SW480 (cell line): ENCODE measurements at places on chromosomes 7 and 10.

GRCh38 chr10:29037348-29038113 is 251.3 kb upstream of the LYZL1 start:
- DNase-seq = no peak

DNA sequence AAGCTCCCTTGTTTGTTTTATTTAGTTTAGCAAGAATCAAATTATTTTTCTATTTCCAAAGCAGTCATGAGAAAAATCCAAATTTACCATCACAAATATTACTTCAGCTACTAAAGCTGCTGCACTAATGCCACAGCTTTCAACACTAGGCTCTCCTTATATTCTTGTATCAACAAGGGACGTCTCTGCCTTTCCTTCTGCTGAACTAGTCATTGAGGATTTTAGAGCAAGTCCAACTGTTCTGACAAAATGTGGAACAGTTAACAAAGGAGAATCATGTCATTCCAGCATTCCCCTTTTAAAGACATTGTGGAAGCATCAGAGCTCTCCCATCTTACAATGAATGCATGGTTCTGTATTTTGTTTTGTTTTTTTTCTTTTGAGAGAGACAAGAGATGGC is 28.6 kb downstream of the FAM13C start:
- no peak for DNase-seq

DNA sequence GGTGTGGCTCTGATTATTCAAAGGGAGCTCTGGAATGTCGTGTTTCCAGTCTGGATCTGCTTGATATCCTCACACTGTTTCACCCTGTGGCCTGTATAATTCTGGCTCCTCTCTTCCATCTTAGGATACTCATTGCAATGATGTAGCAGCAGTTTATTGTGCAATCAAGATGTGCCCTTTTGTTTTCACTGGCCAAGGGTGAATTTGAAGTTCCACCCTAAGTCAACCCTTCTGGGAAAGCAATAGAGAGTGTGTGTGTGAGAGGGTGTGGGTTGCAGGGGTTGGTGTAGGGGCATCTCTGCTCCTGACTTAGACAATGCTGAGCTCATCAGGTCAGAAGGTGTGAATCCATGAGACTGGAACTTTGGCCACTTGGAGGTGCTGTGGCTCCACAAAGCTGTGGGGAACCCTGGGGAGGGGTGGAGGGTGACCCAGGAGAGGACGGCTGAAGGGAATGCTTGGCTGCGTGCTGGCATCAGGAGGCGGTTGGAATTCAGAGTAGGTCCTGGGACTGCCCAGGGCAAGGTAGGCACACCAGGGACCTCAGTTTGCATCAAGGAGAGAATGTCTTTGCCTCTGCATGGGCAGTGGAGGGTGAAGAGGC is 118.0 kb upstream of the PRSS58 start:
- no peak for DNase-seq

- DNase-seq = no peak
These were observed 155.8 kb downstream of the RNF133 start for GRCh38 chr7:122543166-122543565.

GRCh38 chr7:115618676-115619075 is 411.9 kb downstream of the TFEC start:
- no peak for DNase-seq

DNA sequence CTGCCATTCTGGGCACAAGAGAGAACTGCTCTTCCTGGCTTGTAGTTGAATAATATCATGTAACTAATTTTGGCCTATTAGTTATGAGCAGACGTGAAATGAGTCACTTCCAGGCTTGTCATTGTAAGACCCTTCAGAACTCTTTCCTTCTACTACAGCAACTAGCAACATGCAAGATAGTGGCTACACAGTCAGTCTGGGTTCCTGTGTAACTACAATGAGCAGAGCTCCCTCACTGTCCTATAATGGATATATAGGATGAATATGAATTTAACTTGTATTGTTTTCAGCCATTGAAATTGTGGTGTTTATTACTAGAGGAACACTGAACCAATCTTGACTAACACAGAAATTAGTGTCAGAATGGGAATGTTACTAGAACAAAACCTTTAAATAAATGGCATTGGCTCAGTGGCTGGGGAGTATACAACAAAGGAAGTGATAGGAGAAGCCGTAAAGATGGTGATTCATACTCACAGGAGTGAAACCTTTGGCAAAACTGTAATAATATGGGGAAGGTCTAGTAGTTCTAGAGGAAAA is 2.9 kb upstream of the MTPN start:
- no peak for DNase-seq

- no peak for DNase-seq
These were observed 253.2 kb upstream of the INHBA start for GRCh38 chr7:41955893-41956675.

DNA sequence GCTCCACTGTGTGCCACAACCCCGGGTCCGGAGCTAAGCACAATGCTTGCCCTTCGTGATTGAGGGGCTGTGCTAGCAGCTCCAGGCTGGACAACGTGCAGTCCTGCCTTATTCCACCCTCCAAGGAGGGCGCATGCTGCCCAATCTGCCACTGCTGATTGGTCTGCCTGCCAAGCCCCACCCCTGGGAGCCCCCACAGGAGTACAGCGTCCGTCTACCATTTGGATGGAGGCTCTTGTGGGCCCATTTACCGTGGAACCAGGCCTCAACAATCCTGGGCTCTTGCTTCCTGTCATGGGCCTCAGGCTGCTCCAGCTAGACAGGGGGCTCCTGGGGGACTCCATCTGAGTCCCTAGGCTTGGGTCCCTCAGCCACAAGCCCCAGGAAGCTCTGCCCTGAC is 173.3 kb downstream of the SLIT1 start:
- DNase-seq = no peak

- DNase-seq = peak; percentile 80
These were observed 45.2 kb downstream of the VPS41 start for GRCh38 chr7:38863601-38864291.

- DNase-seq = no peak
These were observed 67.5 kb upstream of the CCNY start for GRCh38 chr10:35268791-35269257.

GRCh38 chr7:159102681-159103381 is 41.8 kb downstream of the VIPR2 start:
- no peak for DNase-seq

DNA sequence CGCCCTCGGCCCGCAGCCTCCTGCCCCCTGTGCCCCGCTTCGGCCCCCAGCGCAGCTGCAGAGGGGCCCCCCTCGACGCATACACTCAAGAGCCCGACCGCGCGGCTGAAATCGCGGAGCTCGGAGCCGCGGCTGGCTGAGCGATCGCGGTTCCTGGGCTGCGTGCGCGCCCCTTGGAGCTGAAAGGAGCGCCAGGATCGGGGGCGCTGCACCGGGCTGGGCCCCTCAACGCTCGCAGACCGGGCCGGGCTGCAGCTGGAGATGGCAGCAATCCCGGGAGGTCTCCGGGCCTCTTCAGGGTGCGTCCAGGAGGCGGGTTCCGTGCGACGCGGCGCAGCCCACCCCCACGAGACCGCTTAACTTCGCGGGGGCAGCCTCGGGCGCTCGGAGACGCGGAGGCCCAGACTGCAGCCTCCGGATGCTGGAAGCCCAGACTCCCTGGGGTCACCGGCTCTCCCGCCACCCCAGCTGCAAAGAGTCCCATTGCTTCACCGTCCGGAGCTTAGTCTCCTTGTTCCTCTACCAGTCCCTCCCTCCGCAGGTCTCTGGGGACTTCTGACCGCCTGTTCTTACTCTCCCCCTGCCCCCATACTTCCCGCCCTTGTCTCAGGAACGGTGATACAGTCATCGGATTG is 73.0 kb upstream of the LRRC4 start:
- no peak for DNase-seq

DNA sequence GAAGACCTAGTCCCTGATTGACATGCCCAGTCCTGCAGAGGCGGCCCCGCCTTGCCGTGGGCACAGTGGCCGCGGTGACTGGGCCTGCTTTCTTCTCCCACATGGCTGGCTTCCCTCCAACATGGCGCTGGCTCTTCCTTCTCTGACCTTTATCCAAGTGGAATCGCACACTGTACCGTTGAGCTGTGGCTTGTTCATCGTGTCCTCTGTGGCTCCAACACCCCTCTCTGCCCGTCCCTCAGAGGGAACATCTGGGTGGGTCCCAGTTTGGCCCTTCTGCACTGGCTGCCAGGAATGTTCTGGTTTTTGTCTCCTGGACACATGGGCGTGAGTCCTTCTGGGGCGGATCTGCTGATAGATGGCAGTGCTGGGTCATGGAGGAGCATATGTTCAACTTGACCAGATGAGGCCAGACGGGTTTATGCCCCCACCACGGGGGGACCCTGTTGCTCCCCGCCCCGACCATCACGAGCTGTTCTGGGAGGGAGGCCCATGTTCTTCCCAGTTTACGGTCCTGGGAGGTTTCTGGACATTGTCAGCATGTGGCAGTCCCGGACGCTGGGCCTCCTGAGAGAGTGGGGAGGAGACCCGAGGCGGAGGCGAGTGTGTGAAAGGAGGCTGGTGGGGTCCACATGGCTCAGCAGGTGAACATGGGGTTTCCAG is 63.5 kb downstream of the LHPP start:
- peak; percentile 35 for DNase-seq

DNA sequence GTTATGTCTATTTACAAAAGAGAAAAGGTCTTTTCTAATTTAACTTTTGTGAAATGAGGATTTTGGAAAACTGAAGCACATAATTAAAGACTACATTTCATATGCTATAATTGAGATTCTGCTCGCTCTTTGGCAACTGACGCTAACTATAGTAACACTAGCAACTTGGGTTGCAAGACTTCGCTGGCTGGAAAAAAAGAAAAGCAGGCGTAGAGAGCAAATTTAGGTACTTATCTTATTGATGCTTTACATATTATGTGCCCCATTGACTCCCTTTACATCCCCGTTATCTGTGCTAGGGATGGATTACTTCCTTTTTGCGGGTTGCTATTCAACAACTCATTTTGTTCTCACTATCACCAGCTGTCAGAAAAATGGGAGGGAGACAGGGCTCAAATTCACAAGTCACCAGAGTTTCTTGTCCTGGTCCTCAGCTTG is 10.5 kb downstream of the SEMA3C start:
- no peak for DNase-seq

DNA sequence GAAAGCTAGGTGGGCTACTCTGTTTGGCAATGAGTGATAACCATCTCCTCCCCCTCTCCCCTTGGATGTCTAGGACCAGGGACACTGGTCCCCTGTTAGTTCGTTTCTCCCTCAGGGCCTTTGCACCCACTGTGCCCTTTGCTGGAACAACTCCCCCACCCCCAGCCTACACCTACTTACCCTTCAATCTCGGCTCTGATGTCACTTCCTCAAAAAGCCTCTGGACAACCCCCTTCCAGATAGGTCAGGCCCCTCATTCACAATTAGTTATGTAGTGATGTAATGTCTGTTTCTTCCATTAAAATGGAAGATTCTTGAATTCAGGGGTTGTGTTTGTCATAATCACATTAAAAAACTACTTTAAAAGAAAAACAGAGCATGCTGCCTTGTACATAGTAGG is 152.9 kb downstream of the SNX10 start:
- DNase-seq = no peak

DNA sequence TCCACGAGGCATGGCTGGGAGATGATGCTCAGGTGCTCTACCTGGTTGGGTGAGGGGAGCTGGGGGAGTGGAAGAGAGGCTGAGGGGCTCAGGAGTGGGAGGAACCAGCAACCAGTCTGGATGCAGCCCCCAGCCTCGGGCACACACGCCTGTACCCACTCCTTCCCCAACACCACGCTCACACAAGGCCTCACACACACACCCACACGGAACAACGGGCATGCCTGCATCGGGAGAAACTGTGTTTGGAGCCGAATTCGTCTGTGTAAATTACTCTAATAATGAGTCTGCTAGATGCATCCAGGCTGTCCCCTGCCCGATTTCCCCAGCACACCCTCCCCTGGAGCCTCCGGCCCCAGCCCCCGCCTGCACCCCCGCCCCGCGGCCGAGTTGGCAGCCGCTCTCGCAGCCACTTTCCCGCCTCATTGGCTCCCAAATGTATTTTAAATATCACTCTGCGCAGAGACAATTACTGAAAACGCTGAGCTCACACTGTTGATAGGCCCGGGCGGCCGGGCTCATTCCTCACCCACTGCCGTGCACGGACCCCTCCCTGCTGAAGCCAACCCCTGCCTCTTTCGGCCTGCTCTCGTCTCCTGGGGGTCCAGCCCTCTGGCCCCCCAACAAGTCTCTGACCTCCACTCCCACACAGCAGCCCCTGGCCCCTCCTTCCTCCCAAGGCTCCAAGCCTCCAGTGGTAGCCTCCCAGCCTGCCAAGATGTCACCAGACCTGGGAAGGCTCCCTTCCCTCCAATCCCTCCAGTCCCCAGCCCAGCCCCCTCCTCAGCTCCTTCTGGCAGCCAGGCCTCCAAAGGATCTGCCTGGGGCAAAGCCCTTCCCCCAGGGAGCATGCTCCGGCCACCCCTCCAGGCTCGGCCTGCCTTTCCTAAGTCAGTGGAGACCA is 11.1 kb downstream of the H2BK1 start:
- no peak for DNase-seq

DNA sequence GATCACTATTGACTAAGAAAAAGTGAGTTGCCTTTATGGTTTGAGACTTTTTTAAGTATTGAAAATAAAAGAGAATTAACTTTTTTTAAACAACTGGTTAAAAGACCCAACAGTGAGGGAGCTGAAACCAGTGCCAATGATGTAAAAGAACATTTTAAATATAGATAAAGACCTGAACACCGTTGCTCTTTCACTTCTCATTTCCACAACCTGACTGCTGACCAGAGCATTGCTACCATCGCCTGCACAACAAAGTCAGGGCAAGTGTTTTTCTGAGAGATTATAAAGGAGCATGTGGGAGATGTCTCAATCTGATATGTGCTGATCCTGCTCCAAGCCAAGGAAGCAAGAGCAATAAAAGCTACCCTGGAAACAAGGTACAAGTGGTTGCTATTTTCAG is 34.7 kb downstream of the IMMP2L start:
- DNase-seq = no peak

- DNase-seq = no peak
These were observed 442.2 kb downstream of the TCERG1L start for GRCh38 chr10:130869179-130869841.

DNA sequence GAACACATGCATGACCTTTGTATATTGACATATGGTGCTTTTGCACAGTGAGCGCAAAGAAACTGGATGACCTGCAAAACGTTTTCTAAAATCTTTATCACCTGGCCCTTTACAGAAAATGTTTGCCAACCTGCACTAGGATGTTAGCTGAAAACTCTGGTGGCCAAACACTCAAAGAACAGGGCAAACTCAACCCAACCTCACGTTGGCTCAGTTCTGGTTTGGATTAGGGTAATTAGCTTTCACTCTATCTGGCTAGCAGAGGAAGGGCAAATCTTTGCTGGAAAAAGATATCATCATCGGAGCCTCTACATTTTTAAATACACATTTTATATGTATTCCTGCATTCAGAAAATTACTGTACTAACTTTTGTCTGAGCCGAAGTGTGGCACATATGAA is 688.9 kb downstream of the PHTF2 start:
- DNase-seq = no peak

GRCh38 chr7:146175716-146176115 is 59.1 kb downstream of the CNTNAP2 start:
- DNase-seq = no peak
